ENCODE measurements at places on chromosomes 5 and 9. TPM values are rescaled to one million over a fixed set of nuclear protein-coding genes. Genes with fewer than 3 reads are reported as not detected.

The IFNK gene
- total RNA-seq, result not detected

GRCh38 chr9:101711330-101711941, 27.0 kb downstream of the GRIN3A start:
- no peaks in the 10 kb centered on the region for H3K4me1 ChIP-seq
- DNase-seq, result no peak
- no peaks in the 10 kb centered on the region for H3K36me3 ChIP-seq

DNA sequence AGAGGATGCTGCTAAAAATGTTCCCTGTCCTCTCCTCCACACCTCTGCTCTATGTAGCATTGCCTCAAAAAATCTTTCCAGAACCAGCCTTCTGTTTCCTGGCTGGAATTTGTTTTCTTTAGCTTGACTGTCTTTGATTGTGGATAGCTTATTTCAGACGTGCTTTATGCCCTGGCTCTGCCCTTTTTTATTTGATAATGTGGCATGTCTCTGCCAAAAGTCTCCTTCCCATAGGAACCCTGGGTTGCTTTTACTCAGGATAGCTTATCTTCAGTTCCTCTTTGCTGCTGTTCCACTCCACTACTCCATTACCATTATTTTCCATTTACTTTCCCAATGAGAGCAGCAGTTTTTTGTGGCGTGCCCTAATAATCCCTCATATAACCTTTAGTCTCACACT, 885 bp upstream of the TMEM252 start:
- no peak overlapping the region for H3K4me3 ChIP-seq
- H3K4me1 ChIP-seq, result no peaks in the 10 kb centered on the region
- no peak overlapping the region for H3K27ac ChIP-seq
- no peaks in the 10 kb centered on the region for H3K27me3 ChIP-seq
- DNase-seq, result no peak

DNA sequence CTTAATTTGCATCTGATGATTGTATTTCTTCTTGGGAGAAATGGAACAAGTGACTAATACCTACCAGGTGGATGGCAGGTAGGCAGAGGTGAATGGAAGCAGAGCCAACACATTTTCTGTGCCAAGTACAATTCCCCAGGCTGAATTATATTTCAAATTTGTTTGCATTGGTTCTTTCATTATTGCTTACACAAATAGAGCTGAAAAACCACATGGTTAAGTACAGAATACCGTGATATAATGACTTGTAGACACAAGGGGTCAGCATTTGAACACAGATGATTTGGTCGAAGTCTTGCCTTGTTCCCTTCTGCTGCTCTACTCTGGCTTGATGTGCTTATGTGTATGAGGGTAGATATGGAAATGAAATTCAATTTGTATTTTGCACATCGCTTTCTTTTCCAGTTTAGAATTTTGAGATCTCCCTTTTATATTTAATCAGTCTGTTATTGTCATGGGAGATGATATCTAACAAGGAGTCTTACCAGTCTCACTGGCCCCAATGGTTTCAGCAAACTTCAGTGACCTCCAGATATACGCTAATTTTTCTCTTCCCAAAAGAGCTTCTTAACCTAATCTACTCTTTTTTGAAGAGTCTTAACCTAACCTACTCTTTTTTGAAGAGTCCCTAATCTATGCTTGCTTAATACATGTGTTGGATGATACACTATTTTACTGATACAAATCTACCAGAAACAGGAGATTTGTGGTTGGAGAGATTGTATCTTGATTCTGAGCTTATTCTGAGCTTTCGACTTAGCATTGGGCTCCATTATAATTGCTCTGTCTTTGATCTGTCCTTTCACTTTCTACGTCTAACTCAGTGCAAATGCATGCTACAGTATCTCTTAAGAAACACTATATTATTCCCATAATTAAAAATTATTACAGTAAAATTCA, 88.1 kb downstream of the PCSK1 start:
- no peaks in the 10 kb centered on the region for H3K27me3 ChIP-seq
- no peak overlapping the region for H3K4me3 ChIP-seq

GRCh38 chr5:6574537-6575245, 58.2 kb downstream of the NSUN2 start:
- H3K4me3 ChIP-seq, result no peak overlapping the region
- no peak for DNase-seq
- H3K4me1 ChIP-seq, result no peaks in the 10 kb centered on the region
- no peaks in the 10 kb centered on the region for H3K27me3 ChIP-seq
- H3K27ac ChIP-seq, result no peak overlapping the region

GRCh38 chr5:88729084-88729828, 153.7 kb downstream of the MEF2C start:
- H3K4me1 ChIP-seq, result peaks cover 3% of the 10 kb centered on the region
- peak; percentile 49 for DNase-seq
- H3K27ac ChIP-seq, result no peak overlapping the region
- H3K27me3 ChIP-seq, result no peaks in the 10 kb centered on the region

Data from ovary (tissue), 10 donors.